ENCODE measurements at places on chromosomes 1 and 21. TPM values are rescaled to one million over a fixed set of nuclear protein-coding genes. Genes with fewer than 3 reads are reported as not detected.

ZNF593OS gene
- not detected for total RNA-seq

ATP6V1G3 gene
- total RNA-seq, result not detected

CYP4A22 gene
- not detected for total RNA-seq

- DNase-seq, result no peak
Measured at GRCh38 chr1:57129865-57130264, 164.1 kb upstream of the C8B start.

DNA sequence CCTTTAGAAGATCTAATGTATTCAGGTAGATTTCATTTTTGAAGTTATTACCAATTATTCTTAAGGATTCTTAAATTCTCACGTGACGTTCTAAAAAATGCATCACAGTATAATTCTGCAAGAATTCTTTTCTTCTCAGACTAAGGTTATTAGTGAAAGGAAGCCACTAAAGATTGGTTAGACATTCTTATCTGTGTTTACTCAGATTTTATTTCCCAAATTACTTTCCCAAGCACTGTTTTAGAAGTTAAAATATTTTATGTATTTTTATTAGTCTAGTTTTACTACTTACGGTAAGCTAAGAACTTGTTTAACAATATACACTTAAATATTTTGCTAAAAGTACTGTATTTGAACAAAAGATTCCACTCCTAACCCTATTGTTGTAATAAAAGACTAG, 28.4 kb downstream of the AGO3 start:
- no peak for DNase-seq

DNA sequence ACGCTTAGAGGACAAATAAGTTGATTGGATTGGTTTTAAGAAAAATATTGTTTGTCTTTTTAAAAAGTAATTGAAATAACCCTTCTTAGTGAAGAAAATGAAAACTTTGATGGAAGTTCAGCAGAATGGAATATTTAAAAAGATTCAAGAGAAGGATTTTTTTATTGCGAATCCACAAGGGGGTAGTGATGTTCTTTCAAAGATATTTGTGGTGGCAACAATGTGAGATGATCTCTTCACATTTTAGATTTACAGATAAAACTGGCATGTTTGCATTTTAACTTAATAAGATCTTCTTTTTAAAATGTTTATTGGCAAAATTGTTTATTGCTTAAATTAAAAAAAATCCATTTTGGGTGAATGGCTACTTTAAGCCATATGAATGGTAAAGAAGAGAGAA, 8.9 kb downstream of the CAMTA1 start:
- DNase-seq, result no peak

DNA sequence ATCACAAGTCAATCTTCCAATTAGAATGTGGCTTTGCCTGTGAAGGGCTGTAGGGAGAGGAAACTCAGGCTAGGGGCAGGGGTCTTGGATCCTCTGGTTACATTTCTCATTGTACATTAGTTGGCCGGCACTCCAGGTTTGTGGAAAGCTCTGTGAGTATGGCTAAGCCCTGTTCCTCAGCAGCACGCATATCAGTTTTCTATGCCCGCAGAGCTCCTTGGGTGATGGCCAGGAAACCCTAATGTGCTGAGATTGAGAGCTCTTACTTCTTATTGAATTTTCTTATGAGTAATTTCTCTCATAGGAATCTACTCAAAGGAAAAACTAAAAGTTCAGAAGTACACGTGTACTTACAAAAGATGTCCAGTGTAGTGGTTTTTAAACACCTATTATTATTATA, 30.7 kb upstream of the STMN1 start:
- no peak for DNase-seq

ZNF695 gene
- 8.6 TPM for total RNA-seq

REN gene
- total RNA-seq, result not detected

GRCh38 chr1:71861022-71861421, 421.3 kb downstream of the NEGR1 start:
- no peak for DNase-seq

- DNase-seq, result no peak
Measured at GRCh38 chr1:35756064-35756463, 13.7 kb downstream of the CLSPN start.

ITGB2 gene
- 9.2 TPM for total RNA-seq

DNA sequence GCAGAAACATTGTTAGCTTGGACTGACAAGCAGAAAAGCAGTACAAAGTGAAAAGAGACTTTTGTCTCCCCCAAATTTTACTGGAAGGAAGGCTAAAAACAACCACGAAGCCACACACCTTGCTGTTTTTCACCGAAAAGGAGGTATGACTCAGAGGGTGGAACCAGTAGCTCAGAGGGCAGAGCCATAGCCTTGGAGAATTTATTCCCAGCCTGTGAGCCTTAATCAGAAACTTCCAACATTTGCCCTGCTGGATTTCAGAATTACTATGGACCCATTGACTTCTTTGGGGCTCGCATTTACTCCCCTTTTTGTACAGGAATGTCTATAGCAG, 32.0 kb downstream of the RPS6KC1 start:
- no peak for DNase-seq

CYP4A11 gene
- not detected for total RNA-seq

GRCh38 chr1:184866991-184867788, 107.1 kb downstream of the NIBAN1 start:
- DNase-seq, result no peak

- DNase-seq, result no peak
Measured at GRCh38 chr21:42056996-42057689, 14.0 kb upstream of the UMODL1 start.

NCF2 gene
- 4.8 TPM for total RNA-seq

IGSF9 gene
- 5.9 TPM for total RNA-seq

ETV3L gene
- total RNA-seq, result not detected

DNA sequence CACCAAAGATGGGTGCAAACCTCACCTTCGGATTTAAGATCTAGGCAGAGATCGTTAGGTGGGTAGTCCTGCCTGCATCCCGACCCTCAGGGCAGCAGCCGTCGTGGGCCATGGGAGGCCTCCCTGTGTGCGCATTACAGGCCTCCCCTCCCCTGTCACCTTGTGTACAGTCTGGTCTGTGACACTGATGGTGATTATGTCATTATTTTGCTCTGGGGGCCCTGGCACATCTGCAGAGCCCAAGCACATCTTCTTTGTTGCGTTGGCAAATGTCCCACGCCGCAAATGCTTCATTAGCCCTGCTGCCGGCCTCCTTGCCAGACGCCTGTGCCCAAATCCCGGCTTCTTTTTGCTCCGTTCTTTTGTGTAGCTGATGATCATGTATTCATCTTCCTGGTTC, 31.7 kb downstream of the PROX1 start:
- no peak for DNase-seq

UMODL1 gene
- not detected for total RNA-seq

DNA sequence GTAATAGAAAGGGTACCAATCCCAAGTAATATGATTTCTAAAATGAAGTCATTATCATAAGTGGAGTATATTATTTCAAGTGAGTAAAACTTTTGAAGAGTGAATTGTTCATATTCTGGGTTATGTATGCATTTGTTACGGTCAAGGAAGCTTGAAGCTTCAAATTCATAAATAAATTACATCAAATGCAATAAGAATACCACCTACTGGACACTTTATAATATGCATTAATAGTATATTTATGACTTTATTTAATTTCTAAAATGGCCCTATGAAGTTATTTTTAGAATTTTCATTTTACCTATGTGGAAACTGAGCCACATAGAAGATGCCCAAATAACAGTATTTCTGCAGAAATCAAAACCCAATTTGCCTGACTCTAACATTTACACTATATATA, 260.6 kb downstream of the SMYD3 start:
- DNase-seq, result no peak

Data from occipital lobe (tissue), 3 donors.